ENCODE measurements at places on chromosomes 16 and 17. TPM values are rescaled to one million over a fixed set of nuclear protein-coding genes. Genes with fewer than 3 reads are reported as not detected.

NOL3 gene
- total RNA-seq = 49.8 TPM

TMC8 gene
- total RNA-seq = not detected

P2RX1 gene
- not detected for total RNA-seq

TPSG1 gene
- not detected for total RNA-seq

SALL1 gene
- not detected for total RNA-seq
